AG04449 (cell line): ENCODE measurements at places on chromosomes 7 and 10.

DNA sequence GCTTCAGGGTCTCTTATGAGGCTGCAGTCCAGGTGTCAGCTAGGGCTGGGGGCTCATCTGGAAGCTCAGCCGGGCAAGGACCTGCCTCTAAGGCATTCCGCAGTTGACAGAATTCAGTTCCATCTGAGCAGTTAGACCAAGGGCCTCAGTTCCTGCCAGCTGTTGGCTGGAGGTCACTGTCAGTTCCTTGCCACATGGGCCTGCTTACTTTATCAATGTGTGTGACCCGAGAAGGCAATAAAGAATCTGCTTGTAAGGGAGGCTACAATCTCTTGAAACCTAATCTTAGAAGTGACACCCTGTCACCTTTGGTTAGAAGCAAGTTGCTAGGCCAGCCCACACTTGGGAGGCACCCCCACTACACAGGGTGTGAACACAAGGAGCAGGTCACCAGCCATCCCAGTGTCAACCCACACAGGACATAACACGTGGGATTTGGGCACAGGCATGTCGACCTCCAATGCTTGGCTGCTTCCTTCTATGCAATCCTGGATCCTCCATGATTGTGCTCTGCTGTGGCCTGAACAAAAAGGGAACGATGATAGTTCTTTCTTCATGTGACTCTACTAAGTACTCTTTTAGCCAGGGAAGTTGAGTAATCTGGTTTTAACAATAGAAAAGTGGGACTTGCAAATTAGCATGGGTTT, 41.8 kb downstream of the MTURN start:
- DNase-seq, result no peak

GRCh38 chr7:77235276-77235675, 35.7 kb upstream of the FGL2 start:
- DNase-seq, result no peak

DNA sequence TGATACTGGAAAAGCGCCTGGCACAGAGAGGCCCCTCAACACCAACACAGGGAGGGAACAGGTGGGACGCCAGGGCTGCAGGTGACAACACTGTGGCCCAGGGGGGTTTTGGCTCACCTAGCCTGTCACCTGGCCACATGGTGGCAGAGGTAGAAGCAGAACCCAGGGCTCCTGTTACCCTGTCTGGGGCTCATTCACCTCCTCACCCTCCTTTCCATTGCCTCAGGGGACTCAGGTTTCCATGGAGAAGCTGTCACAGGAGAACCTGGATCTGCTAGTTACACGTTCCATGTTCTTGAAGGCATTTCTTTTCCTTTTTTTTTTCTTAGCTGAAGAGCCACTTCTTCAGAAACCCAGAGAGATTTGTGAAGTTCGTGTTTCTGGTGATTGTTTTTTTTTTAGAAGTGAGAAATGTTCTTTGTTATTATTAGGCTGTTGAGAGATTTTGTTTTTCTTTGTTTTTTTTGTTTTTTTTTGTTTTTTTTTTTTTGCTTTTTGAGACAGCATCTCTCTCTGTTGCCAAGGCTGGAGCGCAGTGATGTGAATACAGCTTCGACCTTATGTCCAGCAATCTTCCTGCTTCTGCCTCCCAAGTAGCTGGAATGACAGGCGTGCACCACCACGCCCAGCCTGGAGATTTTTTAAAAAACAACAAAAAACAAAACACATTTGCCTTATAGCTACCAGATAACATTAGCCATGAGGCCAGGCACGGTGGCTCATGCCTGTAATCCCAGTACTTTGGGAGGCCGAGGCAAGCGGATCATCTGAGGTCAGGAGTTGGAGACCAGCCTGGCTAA, 16.0 kb downstream of the DENND2A start:
- DNase-seq, result no peak

- DNase-seq, result no peak
These were observed 99.3 kb upstream of the THSD7A start for GRCh38 chr7:11931307-11931706.

- no peak for DNase-seq
These were observed 566.4 kb downstream of the GFRA1 start for GRCh38 chr10:115706488-115707076.

- no peak for DNase-seq
These were observed 11.5 kb downstream of the PPIF start for GRCh38 chr10:79358811-79359210.

- DNase-seq, result peak; percentile 38
These were observed 8.4 kb downstream of the LRRC4 start for GRCh38 chr7:128022631-128023532.

GRCh38 chr7:28081016-28081415, 99.6 kb downstream of the JAZF1 start:
- no peak for DNase-seq

DNA sequence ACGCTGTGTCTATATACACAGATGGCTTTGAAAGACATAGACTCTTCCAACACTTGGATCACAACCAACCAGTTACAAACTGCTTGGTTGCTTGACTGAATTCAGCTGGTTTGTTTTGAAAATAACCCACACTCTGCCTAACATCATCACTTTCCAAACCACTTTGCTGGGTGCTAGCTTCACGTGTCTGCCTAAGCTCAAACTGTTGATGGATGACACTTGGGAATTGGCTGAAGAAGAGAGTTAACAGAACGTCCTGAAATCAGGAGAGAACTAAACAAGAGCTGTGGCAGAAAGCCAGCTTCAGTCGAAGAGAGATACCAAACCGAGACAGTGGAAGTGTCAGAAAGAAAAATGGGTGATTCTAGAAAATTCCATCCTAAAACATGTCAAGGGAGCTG, 420.8 kb upstream of the AUTS2 start:
- no peak for DNase-seq

DNA sequence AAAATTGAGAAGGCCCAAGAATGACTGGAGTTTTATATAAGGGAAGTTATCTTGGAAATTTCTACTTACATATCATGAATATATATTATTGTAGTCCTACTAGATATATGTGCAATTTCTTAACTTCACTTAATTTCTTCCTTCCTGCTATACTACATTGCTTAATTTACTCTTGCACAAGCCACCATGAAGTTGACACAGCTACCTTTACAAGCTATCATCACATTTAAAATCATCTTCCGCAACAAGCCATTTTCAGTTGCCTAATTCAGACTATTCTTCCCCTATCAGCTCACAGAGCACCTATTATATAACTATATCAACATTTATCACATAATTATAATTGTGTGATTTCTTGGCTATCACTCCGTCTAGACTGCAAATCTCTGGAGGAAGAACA, 418.4 kb downstream of the PARD3 start:
- DNase-seq, result no peak

- no peak for DNase-seq
These were observed 25.0 kb upstream of the ELFN1 start for GRCh38 chr7:1645071-1645409.

DNA sequence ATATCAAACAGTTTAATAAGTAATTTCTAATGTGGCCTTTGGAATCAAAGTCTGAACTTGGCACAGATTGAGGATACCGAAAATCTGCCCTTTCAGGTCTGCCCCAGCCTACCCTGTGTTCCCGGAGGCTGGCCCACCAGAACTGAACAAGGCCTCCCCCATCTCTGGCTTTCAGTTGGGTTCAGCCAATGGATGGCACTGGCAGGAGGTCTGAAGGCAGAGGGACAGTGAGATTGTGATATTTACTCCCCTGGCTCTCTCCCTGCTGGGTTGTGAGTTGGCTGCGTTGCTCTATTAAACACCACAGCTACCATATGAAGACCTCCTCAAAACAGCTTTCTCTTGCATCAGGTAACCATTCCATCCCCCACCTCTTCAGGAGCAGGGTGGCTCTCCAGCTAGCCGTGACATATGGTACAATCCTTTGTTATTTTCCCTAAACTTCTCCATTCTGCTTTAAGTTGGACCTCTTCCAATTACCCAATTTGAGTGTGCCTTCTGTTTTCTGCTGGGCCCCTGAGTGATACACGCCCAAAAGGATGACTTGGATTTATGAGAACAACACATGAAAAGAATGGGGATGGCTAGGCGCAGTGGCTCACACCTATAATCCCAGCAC, 28.1 kb downstream of the DNMBP start:
- no peak for DNase-seq

DNA sequence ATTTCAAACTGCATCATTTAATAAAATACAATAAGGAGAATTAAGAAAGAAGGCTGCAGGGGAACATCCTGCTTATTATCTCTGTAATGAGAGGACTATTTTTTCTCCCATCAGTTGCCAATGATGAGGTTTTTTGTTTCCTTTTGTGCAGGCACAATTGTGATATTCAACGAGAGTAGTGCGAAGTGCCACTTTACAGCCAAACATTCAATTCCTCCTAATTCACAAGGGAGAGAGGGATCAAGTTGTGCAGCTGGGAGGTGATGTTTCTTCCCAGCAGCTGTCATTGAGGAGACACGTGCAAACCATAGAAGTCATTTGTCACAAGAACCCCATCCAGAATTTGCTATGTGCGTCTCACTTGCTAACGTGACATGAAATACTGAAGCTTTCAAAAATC, 81.6 kb upstream of the ICA1 start:
- DNase-seq, result no peak

DNA sequence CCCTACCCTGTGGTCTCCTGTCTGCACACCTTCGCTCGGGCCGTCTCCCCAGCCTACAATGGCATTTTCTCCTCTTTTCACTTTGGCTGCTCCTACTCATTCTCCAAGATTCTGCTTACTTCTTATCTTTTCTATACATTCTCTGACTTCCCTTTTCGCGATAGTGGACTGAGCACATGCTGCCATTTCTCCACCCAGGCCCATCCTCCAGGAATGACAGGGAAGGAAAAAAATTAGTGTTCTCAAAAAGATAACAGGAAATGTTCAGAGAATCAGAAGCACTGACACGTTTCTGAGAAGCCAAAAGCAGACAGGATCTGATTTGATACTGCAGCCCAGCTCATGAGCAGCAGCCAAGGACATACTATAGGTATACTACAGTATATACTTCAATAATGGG, 6.4 kb upstream of the ANXA11 start:
- no peak for DNase-seq

DNA sequence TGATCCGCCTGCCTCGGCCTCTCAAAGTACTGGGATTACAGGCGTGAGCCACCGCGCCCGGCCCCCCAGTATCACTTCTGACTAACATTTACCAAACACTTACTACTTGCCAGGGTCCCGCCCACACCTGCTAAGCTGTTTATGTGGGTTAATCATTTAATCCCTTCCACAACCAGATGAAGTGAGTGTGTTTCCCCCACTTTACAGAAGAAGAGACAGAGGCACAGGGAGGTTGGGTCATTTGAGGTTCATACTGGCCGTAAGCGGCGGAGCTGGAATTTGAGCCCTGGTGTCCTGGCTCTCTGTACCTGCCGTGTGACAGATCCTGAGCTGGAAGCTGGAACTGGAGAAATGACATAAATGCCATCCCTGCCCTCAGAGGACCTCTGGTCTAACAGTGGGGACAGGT, 15.1 kb upstream of the VPS37D start:
- no peak for DNase-seq

DNA sequence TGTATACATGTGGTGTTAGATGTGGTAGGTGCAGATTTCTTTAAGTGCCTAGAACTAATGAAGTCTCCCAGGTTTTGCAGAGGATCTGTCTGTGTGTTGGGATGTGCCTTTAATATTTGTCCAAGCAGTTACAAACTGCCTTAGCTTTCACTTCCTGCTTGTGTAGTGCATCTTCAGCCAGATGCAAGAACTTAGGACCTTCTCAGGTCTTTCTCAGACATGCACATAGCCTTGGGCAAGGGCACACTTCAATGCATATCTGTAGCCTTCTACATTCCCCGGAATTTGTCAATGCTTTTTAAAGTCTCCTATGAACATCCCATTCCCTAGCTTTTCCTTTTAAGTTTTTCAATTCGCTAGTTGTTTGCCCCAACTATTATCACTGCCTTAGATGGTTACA, 47.2 kb upstream of the SLC39A12 start:
- no peak for DNase-seq

DNA sequence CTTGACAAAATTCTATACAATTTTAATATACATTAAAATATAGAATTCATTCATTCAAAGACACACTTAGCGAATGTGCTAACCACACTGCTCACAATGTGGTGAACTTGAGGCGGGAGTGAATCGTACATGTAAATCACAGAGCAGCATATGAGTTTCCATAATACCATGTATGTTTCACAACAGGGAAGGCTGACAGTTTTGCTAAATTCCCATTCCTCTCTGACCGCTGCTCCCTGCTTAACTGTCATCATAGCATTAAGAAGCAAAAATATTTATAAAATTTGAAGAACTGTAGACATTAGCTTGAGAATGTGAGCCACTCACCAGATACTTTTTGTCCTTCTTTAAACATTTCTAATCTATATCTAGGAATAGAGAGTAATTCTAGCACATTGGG, 763.3 kb downstream of the MAGI2 start:
- no peak for DNase-seq

DNA sequence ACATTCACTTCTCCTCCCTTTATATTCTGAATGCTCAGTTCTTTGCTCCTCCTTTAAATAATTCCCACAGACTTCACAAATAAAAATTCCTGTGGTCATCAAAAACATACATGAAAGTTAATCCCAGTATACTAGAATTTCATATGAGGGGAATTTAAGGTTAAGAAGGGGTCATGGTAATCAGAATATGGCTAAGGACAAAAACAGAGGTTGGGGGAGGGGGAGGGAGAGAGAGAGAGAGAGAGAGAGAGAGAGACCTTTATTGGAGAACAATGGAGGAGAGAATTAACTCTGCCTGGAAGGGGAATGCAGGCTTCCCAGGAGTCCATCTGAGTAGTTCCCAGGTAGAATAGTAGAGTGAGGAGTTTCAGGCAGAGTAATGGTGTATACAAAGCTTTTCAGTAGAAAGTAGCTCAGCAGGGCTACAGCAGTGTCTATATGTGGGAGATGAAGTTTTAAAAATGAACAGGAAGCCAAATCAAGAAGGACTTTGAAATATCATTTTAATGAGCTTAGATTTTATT, 5.2 kb upstream of the CUBN start:
- no peak for DNase-seq

DNA sequence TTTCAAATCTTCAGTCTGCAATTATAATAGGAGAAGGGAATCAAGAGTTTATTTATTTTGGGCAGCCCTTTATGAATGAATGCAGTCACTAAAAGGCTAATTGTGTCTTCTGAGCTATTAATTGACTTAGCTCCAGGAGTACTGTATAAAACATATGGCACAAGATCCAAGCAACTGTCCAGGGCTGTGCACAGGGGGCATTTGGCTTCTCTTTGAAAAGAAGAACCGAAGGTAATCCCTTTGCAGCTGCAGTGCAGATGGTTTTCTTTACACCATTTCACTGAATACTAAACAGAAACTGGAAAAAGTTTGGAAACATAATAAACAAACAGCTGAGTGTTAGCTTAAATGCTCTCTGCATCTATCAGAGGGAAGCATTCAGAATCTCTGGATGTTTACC, 282.6 kb upstream of the LRRN3 start:
- DNase-seq, result no peak

DNA sequence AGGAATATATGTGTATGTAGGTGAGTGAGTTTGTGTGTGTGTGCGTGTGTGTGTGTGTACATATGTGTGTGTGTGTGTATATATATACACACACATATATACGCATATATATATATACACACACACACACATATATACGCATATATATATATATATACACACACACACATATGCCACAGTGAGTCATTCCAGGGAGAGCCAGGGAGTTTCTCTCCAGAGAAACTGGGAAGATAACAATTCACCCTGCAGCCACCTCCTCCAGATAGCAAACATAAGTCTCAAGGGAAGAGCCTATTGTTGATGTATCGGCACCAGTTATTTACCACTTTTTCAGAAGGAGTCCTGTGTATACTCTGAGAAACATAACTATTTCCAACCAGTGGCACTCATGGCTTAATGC, 102.3 kb upstream of the STK17A start:
- DNase-seq, result no peak
